ENCODE measurements at places on chromosomes 13 and 19. TPM values are rescaled to one million over a fixed set of nuclear protein-coding genes. Genes with fewer than 3 reads are reported as not detected.
A peak's percentile ranks its signal among the peaks of the same experiment; 100 is the strongest.

DNA sequence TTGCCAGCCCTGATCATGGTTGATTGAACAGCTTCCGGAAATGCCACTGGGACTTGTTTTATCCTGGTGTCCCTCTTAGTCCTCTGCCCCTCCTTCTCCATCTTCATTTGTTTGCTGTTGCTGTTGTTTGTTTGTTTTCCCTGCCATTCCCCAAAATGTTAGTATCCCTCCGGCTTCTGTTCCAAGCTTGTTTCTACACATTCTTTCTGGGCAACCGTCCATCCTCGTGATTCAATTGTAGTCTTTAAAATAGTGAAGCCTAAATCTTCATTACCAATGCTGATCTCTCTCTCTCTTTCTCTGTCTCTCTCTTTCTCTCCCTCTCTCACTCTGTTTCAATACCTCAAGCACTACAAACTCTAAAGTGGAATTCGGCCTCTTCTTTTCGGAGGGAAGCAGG is 649.3 kb upstream of the ARGLU1 start:
- no peak for DNase-seq

DNA sequence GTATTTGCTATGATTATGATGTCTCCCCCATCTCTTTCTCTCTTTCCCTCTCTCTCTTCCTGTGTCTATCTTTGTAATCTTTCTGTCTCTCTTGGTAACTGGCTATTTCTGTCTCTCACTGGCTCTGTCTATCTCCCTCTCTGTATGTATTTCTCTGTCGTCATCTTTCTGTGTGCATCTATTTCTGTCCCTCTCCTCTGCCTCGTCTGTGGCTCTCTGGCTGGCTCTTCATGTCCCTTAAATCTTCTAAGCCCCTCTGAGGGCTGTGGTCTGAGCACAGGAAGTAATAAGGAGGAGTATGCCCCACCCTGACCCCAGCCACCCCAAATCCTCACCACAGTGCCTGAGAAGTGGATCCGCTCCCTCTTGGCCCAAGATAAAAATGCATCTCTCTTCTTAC is 104.4 kb downstream of the DNAJC15 start:
- no peak for DNase-seq

DNA sequence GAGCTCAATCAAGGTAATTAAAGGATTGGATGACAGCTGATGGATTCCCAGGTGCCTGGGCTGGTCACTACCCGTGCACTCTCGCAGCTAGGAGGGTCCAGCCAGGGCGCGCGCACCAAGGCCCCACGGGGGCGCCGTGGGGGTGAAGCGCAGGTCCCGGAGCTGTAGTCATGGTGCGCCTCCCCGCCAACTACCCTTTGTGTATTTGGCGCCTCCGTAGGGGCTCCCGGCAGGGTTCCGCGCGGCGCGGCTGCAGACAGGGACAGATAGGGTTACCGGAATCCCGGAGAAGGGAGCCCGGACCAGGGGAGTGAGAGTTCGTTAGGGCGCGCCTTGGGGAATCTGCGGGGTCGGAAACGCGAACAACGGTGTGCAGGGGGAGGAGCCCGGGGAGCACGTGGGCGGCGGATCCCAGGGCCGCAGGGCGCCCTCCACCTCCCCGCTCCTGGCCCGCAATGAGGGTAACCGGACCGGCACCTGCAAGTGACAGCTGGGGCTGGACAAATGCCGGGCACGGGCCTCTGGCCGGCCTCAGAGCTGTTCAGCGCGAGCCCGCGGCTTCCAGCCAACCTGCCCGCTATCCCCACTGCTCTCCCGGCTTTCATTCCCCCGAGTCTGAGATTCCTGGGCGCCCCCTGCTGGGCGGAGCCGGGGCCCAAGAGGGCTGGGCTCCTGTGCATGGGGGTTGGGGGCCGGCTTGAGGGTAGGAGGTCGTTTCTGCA is 3.4 kb upstream of the PRAM1 start:
- peak; percentile 85 for DNase-seq

- DNase-seq, result no peak
Observed at GRCh38 chr13:40163066-40164000, 503.1 kb downstream of the FOXO1 start.

- DNase-seq, result no peak
Observed at GRCh38 chr13:113125506-113126264, 3.1 kb downstream of the F10 start.

DNA sequence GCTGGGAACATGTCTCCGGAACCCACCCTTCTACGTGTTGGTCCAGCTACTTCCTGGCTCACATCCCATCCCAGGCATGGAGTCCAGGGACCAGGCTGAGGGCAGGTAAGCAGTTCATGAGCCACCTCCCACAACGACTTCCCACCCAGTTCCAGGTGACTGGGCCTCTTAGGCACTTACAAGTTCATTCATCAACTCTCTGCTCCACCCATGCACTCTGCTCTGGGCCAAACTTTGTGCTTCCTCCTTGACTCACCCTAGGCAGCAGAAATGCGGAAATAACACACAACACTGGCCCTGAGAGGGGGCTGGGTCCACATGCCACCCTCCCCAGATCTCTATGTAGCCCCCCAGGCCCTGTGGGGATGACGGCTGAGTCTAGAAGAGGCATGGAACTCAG is 20.5 kb downstream of the IQCN start:
- no peak for DNase-seq

DNA sequence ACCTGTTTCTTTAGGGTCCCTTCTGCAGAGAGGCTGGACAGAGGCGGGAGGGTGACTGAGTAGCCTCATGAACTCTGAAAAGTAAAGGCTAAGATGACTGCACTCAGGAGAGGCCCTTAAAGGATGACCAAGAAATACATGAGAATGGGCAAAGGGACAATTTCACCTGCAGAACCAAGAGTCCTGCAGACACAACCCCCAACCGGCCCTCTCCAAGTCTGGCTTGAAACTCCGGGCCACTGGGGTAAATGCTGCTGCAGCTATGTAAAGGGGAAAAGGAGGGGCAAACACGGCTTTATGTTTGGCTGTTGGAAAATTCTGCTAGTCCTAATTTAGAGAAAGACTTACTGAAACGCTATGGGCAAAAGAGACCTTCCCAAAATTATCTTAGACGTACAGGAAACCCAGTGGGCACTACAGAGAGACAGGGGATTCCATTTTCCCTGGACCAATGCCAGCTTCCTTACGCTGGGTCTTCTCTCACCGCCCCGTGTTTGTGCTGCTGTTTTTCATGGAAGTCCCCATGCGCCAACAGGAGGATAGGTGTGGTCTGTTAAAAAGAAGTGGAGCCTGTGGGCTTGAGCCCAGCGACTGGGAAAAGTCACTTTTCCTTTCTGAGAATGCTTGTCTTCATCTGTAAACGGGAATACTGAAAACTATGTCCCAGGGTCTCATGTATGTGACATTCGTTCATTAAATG is 10.6 kb downstream of the COL4A2 start:
- DNase-seq, result no peak

- no peak for DNase-seq
Observed at GRCh38 chr19:1616396-1616795, 11.1 kb upstream of the UQCR11 start.

DNA sequence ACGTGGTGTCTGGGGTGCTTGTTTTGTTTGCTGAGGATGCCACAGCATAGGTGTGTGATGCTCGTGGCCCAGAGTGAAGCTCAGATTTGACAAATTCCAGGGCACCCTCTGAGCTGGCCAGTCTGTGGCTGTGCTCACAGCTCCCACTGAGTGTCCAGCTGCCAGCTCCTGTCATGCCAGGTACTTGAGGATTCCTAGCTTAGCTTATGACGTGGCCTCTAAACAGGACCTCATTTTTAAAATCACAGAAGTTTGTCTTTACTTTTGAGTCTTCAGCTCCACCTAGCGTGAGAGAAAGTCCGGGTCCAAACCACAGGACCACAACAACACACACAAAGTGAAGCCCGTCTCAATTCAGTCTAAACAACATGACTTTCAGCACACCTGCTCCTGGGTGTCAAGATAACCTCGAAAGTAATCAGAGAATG is 117.3 kb downstream of the RAB20 start:
- peak; percentile 83 for DNase-seq

DNA sequence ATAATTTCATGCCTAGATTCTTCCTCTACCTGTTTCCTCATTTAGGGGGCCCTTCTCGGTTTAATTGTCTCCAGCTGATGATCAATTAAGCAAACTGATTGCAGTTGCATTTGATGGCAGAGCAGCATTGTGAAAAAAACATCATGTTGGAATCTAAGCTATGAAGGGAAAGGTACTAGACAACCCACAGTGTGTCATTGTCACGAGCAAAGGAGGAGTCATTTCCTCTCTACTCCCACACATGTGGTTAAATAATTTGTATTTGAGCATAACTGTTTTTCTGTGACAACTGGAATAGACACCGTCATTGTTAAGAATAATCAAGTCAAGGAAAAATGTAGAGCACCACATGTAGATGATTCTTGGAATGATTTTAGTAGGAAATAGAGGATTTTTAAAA is 240.3 kb downstream of the DCT start:
- DNase-seq, result no peak

DNA sequence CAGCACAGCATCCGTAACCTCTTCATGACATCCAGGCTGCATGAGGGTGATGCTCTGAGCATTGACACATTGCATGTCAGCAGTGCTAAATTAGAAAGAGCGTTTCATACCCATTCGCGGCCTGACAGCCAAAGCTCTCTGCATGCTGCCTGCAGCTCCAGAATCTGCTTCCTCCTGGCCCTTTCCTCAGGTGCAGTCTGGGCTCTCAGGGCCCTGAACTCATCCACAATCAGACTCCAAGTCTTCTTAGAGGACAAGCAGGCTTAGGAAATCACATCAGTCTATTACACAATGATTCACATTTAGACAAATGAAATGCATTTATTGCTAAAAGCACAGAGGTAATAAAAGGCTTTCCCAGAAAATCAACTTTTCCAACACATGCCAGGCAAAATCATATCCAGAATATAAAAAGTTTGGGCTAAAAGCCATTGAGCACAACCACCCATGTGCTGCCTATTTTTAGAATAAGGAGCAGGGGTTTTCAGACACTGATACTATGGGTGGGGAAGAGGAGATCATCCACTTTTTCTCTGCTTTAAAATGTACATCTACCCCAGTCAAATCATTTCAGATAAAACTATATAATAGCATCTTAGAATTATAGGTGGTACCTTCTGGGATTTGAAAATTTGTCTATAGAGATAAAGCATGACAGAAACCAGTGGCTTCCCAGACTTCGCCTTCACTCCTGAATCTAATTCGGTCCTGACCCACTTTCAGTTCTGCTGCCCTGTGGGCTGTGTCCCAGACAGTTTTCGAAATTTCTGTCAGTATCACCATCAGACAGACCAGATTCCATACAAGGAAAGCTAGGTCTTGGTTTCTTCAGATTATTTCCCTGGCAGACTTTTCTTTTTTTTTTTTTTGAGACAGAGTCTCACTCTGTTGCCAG is 109.3 kb downstream of the COL4A2 start:
- DNase-seq, result no peak

The PDX1 gene
- total RNA-seq, result not detected

The MBD3L2 gene
- total RNA-seq, result not detected

The SIRT2 gene
- total RNA-seq, result 65.5 TPM

The CAMSAP3 gene
- not detected for total RNA-seq

The ZNF254 gene
- total RNA-seq, result 11.3 TPM

All from sigmoid colon (tissue), 7 donors.